T-helper 17 cell (primary cell): ENCODE measurements at places on chromosomes 2 and 18. TPM values are rescaled to one million over a fixed set of nuclear protein-coding genes. Genes with fewer than 3 reads are reported as not detected.

Gene MATN3
- total RNA-seq = not detected

Gene SPATA3
- not detected for total RNA-seq

Gene NT5DC4
- total RNA-seq = not detected

GRCh38 chr2:233620204-233620603 lies 2.8 kb downstream of the UGT1A8 start:
- no peak for DNase-seq

DNA sequence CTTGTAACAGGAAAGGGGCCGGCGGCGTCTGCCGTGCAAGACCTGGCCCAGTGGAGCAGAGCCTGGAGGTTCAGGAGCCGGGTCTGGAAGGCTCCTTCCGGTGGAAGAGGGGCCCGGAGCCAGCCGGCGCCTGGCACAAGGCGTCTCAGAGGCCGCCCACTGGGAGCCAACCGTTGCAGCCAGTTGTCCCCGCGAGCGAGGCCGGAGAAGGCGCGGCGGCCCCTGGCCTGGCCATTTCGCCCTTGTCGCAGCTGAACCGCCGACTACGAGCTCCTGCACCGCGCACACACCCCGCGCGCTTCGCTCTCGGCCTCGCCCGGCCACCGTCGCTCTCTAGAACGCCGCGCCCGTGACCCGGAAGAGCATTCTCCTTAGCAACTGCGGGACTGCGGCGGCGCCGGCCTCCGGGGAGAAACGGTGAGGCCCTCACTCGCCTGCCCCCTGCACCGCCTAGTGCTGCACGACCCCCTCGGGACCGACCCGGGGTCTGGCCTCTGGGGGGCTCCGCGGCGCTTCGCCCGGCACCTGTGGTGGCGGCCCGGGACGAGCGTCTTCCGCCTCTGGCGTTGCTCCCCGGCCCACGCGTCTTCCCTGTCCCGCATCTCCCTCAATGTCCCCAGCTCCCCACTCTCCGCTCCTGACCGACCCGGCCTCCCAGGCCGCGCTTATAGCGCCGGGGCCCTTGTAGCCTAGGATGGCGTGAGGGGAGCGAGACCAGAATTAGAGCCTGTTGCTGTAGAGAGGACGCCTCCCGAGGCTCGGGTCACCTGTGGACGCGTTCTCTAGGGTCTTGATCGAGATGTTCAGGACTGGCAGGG lies at the start of gene DIS3L2:
Gene DIS3L2, plus strand, starts transcription at position 365 of the 818 bp plus-strand sequence. CDS start 53,215 bp downstream, outside the sequence.
- peak; percentile 66 for DNase-seq

DNA sequence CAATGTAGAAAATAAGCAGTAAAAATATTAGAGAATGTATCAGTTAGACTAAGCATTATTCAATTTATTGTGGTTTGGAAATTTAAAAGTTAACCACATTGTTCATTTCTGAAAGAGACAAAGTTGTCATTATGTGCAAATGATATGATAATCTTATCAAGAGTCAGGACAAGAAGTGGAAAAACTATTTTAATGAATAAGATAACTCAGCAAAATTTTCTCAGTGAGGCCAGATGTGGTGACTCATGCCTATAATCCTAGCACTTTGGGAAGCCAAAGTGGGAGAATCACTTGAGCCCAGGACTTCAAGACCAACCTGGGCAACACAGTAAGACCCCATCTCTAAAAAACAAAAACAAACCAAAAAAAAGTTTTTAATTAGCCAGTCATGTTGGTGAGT lies 39.5 kb upstream of the CERS6 start:
- no peak for DNase-seq

DNA sequence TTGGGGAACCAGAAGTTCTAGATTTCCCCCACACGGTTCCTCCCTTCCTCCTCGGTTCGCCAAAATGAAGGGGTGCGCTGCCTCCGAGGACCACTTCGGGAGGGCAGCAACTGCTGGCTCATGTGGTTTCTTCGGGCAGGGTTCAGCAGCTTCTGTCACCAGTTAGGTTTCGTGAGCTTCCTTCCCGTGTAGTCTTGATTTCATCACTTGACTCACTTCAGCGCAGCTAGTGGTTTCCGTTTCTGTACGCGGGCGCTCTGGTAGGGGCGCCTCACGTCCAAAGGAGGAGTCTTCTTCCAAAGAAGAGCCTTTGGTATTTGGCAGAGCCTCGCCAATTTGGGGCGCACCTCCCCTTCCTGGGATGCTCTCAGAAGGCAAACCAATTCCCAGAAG lies 485 bp upstream of the GALNT3 start:
- DNase-seq = peak; percentile 23

DNA sequence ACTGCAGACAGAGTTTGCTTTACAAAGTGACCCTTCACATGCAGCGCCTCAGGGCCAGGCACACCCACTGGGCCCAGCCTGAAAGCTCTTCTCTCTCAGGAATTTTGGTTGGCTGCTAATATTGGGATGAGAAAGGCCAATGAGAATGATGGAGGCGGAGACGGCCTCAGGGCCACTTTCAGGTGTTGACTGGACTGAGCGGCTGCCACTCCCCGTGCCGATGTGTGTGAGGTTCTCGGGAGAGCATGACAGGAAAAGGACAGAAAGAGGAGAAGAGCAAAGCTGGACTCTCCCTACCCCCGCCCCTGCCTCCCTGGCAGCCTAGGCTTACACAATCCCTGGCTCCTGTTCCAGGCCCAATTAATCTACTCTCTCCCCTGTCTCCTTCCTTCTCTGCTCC lies 155.7 kb downstream of the CELF4 start:
- DNase-seq = no peak
